SHP77 treated with DMSO at 0.1 percent for 48 hours (cell line): ENCODE measurements at places on chromosomes 16 and 17.

GRCh38 chr16:22206842-22207714 is 1.0 kb downstream of the EEF2K start:
- DNase-seq, result peak; percentile 30

DNA sequence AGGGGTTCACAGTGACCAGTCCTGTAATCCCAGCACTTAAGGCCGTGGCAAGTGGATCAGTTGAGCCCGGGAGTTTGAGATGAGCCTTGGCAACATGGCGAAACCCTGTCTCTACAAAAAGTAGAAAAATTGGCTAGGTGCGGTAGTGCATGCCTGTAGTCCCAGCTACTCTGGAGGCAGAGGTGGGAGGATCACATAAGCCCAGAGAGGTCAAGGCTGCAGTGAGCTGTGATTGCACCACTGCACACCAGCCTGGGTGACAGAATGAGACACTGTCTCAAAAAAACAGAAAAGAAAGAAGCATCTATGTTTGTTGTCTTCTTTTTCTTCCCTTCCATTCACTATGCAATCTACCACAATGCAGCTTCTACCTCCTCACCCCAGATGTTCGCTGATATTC is 151.9 kb upstream of the RBL2 start:
- no peak for DNase-seq

DNA sequence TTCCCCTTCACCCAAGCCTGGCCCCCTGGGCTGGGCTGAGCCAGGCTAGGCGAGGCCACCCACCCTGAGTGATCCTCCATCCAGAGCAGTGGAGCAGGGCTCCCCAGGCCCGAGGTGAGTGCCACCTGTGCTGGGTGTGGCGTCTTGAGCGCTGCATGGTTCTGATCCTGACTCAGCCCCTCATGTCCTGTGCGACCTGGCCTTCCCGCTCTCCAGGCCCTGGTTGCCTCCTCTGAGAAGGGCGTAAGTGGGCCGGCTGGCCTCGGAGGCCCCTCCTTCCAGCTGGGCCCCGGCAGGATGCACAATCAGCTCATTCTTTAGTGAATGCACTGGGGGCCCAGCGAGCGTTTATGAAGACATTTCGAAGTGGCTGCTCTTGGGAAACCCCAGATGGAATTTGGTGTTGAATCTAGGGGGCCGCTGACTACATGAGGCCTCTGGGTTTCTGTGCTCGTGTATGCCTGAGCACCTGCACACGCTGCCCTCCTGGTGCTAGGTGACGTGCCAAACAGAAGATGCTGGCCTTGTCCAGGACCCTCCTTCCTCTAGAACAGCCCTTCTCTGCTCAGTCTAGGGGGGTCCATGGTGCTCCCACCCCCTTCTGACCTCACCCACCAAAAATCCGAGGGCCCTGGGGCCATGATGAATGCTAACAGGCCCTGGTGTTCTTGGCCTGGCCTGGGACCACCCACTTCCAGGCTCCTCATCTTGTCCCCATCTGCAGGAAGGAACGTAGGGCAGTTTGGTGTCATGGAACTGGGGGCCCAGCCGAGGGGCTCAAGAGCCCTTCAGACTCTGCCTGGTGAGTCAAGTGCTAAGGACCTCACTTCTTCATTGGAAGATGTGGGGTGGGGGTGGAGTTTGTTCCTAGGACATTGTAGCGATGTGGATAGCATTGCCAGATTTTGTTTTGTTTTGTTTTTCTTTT is 3.6 kb upstream of the TMEM92 start:
- DNase-seq, result no peak

DNA sequence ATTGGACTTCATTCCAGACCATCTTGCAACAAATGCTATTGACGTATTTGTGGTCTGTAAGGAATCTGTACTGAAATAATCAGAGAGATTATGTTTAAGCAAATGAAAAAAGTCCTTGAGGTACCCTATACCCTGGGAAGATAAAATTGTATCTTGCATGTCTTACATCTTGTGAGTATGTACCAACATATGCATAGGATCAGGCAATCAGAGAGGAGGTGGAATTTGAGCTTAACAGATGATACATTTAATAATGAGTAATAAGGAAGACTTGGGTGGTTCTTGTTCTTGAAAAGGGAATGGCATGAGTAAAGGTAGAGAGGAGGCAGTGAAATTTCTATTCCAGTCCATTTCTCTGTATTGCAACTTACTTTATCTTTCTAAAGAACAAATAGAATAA is 10.6 kb downstream of the MOSMO start:
- no peak for DNase-seq

DNA sequence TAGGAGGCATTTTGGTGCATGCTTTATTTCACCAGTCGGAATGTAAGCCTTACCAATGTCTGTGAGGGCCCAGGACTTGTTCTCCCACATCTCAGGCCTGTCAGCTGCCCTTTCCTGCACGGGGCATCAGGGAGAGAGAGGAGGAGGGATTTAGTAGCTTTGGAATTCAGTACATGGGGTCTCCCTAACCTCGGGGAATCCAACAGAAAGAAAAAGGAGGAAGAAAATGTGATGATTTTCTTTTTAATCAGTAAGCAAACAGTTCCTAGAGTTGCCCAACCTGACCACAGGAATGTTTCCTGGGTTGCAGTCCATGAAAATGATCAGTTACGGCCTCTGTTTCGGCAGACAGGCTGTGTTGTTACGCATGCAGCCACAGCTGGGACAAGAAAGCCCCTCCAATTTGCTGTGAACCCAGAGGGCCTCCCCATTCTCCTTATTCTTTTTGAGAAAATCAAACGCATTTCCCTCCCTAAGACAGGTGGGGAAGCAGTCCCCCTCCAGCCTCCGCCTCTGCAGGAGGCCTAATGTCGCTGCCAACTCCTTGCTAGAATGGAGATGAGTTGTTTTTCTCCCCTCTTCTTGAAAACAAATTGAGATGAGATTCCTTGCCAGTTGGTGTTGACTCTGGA is 53.1 kb upstream of the TANGO6 start:
- DNase-seq, result no peak

DNA sequence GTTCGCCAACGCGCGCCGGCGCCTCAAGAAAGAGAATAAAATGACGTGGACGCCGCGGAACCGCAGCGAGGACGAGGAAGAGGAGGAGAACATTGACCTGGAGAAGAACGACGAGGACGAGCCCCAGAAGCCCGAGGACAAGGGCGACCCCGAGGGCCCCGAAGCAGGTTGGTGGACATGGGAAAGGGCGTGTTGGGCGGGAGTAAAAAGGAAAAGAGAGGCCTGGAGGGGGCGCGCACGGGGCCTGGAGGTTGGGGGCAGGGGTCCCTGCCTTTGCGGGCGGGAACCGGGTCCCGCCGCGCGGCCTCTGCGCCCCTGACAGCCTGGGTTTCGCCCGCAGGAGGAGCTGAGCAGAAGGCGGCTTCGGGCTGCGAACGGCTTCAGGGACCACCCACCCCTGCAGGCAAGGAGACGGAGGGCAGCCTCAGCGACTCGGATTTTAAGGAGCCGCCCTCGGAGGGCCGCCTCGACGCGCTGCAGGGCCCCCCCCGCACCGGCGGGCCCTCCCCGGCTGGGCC is 2.1 kb downstream of the IRX5 start:
- DNase-seq, result no peak

DNA sequence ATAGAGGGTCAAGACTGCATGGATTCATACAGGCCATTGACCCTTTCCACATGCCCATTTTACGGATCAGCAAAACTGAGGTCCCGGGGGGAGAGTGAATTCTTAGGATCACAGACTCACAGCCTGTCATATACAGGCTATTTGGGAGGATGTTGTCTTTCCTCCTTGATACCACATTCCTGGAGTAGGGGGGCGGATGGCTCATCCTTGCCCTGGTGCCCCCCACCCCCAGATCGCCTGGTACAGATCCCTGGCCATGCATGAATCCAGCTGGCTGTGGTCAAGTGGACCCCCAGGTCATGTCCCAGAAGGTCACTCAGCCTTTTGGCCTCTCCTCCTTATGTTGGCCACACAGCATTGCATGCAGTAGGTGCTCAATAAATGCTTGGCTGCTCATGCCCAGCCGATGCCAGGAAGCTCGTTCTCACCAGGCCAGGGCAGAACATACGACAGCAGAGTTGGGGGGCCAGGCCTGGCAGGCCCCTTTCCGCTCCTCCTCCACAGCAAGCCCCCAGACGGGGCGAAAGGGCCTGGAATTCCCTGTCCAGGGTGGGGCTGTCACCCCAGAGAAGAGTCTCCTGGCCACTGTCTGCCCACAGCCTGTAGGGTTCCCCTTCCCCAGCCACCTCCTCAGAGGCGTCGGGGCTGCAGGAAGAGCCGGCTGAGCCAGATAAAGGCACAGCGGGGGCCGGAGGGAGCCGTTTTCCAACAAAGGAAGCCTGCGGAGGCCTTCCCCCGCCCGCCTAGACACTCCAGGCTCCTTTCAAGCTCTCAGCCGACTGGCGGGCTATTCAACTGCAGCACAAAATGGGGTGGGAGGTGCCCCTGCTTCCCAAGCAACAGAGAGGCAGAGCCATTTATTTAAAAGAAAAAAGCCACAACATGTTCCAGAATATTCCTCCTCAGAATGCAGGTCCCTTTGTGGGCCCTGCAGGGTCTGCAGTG is 215.7 kb upstream of the CIBAR2 start:
- DNase-seq, result no peak

DNA sequence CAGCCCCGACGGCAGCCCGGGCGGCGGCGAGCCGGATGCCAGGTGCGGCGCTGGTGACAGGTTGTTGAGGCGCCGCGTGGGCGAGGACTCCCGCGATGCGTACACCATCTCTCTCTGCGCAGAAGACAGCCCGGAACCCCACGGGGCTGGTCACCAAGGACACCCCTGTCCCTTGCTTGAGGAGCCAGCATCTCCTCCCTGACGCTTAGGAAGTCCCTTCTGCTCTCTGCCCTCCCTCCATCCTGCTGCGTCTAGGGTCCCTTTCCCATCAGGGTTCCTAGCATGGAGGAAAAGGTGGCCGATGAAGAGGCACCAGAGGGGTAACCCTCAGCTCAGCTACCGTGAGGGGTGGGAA is 43.6 kb downstream of the SRCIN1 start:
- no peak for DNase-seq

- DNase-seq, result peak; percentile 63
These were observed 13.0 kb downstream of the AIPL1 start for GRCh38 chr17:6421700-6422604.

- DNase-seq, result no peak
These were observed 274.1 kb downstream of the SEC14L1 start for GRCh38 chr17:77414811-77415400.

- DNase-seq, result no peak
These were observed 1.4 kb downstream of the CLDN9 start for GRCh38 chr16:3013998-3014690.

DNA sequence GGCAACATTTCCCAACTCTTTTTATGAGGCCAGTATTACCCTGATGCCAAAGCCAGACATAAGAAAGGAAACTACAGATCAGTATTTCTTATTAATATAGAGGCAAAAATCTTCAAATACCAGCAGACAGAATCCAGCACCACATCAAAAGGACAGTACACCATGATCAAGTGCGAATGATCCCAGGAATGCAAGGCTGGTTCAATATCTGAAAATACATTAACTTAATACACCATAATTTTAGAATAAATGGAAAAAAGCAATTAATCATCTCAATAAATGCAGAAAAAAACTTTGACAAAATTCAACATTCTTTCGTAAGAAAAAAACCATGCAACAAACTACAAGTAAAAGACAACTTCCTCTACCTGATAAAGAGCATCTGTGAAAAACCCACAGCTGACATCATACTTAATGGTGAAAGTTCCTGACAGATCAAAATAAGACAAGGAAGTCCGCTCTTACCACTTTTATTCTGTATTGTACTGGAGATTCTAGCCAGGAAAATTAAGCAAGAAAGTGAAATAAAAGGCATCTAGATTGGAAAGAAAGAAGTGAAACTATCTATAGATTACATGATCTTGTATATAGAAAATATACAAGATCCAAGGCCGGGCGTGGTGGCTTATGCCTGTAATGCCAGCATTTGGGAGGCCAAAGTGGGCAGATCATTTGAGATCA is 26.4 kb upstream of the MAPK3 start:
- no peak for DNase-seq

- DNase-seq, result no peak
These were observed 7.5 kb downstream of the UBE2Z start for GRCh38 chr17:48915459-48916282.

GRCh38 chr17:76667786-76668453 is 24.4 kb upstream of the ST6GALNAC1 start:
- no peak for DNase-seq

GRCh38 chr16:11697319-11697718 is 29.1 kb downstream of the SNN start:
- DNase-seq, result no peak

GRCh38 chr16:77437859-77438258 is 3.0 kb upstream of the ADAMTS18 start:
- DNase-seq, result no peak

GRCh38 chr16:47970291-47970931 is 185.4 kb downstream of the ABCC12 start:
- DNase-seq, result no peak

DNA sequence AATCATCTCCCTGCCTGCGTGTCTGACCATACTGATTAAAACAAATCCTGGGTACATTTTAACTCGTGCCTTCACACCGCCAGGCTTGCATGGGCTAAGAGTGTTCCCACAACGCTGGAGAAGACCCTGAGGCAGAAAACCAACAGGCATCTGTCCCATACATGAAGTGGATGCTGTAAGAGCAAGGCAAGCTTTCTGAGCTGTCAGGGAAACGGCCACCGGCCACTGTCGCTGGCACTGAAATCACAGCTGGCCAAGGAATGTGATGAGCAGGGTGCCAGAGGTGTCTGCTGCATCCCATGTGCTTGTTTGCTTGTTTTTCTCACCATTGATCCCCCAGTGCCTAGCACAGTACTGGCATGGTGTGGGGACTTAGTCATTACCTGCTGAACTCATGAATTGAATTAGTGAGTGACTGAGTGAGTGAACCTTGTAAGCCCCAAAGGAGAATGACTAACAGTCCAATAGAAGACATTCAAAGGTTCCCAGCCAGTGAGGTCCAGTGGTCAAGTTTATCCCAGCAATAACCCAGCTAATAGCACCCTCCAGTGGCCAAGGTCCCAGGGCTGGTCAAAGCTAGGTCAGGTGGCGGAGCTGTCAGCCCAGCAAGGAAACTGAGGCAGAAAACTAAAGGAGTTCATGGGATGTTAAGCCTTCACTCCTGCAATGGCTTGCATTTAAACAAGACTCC is 92.7 kb upstream of the CDH5 start:
- DNase-seq, result no peak

GRCh38 chr16:79850348-79850747 is 249.8 kb upstream of the MAF start:
- no peak for DNase-seq

DNA sequence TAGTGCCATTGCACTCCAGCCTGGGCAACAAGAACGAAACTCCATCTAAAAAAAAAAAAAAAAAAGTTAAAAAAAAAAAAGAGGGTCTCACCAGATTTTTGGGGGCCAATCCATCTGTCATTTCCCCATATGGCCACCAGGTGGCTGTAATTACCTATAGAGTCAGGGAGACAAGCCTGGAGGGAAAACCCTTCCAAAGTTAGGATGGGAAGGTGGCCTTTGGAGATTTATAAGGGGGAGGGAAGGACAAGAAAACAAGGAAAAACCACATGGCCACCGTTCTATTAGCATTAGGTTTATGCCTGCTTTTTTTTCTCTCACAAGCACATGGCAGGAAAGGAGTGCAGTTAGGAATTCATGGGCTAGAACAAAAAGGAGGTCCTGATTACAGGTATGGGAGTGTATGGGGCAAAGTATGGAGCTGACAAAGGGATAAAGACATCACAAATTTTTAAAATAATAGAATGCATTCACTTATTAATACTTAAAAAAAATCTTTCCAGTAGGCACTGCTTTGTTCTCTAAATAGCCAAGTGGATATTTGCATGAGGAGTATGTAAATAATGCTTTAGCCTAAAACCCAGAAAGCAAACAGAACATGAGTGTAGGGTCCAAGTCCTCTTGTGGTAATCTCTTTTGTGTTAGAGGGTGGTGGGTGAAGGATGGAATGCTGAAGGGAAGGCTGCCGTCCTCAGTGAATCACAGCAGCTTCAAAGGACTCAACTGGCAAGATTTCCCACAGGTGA is 5.1 kb downstream of the CYB5D1 start:
- peak; percentile 17 for DNase-seq
